ENCODE measurements at places on chromosomes 1 and 21. TPM values are rescaled to one million over a fixed set of nuclear protein-coding genes. Genes with fewer than 3 reads are reported as not detected.

The CFHR5 gene
- not detected for polyA plus RNA-seq

The AVPR1B gene
- not detected for polyA plus RNA-seq

The FCMR gene
- polyA plus RNA-seq, result 3.0 TPM

The AMY1C gene
- polyA plus RNA-seq, result not detected

The OR10K1 gene
- not detected for polyA plus RNA-seq

The FGGY gene
- 4.3 TPM for polyA plus RNA-seq

The LEFTY1 gene
- polyA plus RNA-seq, result not detected

The CDC42BPA gene
- polyA plus RNA-seq, result 0.20 TPM

The EPHB2 gene
- polyA plus RNA-seq, result 5.6 TPM

The OR2T33 gene
- not detected for polyA plus RNA-seq

The DCDC2B gene
- not detected for polyA plus RNA-seq

The ADGRL2 gene
- polyA plus RNA-seq, result not detected

The NR5A2 gene
- 0.31 TPM for polyA plus RNA-seq

The OLIG2 gene
- 0.20 TPM for polyA plus RNA-seq

The AMY1A gene
- not detected for polyA plus RNA-seq

The HSF2BP gene
- 0.20 TPM for polyA plus RNA-seq

The OR2L5 gene
- polyA plus RNA-seq, result not detected

The SH2D2A gene
- 0.17 TPM for polyA plus RNA-seq
